MM.1S (cell line): ENCODE measurements at places on chromosomes 13 and 19.

- H3K27me3 ChIP-seq = peaks cover 22% of the 10 kb centered on the region
- H3K36me3 ChIP-seq = no peaks in the 10 kb centered on the region
- H3K4me1 ChIP-seq = no peaks in the 10 kb centered on the region
- no peak overlapping the region for H3K4me3 ChIP-seq
Observed at GRCh38 chr19:50894478-50895356, 16.5 kb downstream of the KLK4 start.

- H3K27ac ChIP-seq = no peak overlapping the region
- no peaks in the 10 kb centered on the region for H3K27me3 ChIP-seq
Observed at GRCh38 chr13:89899302-89900103, 1448.0 kb upstream of the MIR17HG start.

DNA sequence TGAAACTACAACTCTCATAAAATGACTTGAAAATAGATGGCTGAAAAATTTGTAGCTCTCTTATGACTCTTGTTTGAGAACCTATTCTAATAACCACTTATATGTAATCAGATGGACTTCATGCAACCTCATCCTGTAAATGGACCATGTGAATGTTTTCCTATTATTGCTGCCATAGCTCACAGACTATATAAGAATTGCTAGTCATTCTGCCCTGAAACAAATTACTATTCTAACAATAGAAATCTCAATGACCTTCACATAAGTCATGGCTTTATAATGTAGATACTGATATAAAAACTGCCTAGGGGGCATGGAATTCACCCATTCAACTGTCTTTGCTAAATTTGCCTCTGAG is 1111.0 kb upstream of the ATXN8OS start:
- DNase-seq = no peak
- H3K27me3 ChIP-seq = no peaks in the 10 kb centered on the region

- no peaks in the 10 kb centered on the region for H3K36me3 ChIP-seq
- H3K4me1 ChIP-seq = peaks cover 7% of the 10 kb centered on the region
- no peak overlapping the region for H3K4me3 ChIP-seq
- peak; percentile 47 for DNase-seq
- H3K27ac ChIP-seq = peak overlapping the region; percentile 48; the same call in 1 of the 2 replicates
- H3K27me3 ChIP-seq = no peaks in the 10 kb centered on the region
Observed at GRCh38 chr13:89380101-89380500, 1708.9 kb downstream of the SLITRK5 start.

DNA sequence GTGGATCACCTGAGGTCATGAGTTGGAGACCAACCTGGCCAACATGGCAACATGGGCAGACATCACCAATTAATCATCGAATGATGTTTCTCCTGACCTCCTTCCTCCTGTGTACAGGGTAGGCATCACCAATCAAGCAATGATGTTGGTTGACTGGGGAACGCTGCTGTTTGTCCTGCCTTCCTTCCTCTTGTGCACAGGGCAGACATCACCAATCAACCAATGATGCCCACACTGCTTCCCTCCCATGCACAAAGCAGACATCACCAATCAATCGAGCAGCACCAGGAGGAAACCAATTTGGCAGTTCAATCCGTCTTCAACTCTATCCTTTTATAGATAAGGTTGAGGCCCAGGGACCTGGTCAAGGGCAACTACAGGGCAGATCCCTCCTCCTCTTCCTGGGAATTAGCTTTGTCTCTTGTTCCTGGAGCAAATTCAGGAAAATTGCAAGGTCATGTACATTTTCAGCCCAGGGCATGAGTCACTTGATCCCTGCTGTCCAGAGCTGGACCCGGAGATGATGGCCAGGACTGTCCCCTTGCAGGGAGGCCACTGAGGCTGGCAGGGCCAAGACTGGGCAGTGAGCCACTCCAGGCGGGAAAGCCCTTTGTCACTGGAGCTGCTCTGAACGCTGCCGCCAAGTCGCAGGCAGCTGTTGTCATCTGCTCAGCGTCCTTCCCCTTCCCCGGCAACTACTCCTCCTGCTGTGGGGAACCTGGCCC is 5.3 kb upstream of the CSNK1G2 start:
- H3K4me3 ChIP-seq = no peak overlapping the region
- H3K36me3 ChIP-seq = no peaks in the 10 kb centered on the region
- 0 out of 2 replicates have a peak, but pooled peaks cover 5% of the 10 kb centered on the region for H3K4me1 ChIP-seq
- DNase-seq = peak; percentile 15
